Stimulated activated CD8-positive, alpha-beta memory T cell treated with anti-CD3 and anti-CD28 coated beads, Interleukin-4, amount 100 ng/mL, for 24 hours (primary cell): ENCODE measurements at places on chromosomes 2 and 18.

DNA sequence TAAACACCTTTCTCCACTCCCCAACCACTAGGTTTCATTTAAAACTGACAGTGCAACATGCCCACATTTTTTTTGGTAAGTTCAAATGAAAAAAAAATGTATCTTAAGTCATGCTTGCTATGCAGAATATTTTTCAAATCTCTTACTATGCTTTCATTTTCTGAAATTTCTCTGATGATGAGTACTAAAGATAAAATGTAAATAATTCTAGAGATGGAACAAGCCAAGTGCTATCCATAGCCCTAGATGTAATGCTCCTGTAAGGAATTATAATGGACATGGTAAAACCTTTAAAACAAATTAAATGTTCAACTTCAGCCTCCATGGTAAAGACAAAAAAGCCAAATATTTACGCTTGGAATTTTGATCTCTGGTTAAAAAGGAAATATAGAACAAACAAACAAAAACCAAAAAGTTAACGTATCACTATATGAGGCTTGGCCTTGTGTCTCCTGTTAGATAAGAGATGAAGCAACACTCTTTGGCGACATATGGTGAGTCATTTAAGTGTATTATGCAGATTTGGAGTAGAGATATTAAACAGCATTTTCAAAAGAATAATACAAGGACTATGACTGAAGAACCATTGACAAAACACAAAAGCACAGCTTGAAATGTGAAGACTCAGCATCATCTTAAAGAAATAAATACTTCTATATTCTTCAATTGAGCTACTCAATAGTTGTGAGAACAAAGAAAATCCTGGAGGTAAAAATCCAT, 392.0 kb upstream of the LYPD1 start:
- no peak for DNase-seq

DNA sequence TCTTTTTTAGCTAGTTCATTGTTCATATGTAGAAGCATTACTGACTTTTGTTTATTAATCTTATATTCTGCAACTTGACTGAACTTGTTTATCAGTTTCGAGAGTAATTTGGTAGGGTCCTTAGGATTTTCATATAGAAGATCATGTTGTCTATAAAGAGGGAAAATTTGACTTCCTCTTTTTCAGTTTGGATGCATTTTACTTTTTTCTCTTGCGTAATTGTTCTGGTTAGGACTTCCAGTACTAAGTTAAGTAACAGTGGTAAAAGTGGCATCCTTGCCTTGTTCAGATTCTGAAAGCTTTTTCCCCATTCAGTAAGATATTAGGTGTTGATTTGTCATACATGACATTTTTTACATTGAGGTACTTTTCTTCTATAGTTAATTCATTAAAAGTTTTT, 726.0 kb downstream of the KCNJ3 start:
- DNase-seq, result no peak

DNA sequence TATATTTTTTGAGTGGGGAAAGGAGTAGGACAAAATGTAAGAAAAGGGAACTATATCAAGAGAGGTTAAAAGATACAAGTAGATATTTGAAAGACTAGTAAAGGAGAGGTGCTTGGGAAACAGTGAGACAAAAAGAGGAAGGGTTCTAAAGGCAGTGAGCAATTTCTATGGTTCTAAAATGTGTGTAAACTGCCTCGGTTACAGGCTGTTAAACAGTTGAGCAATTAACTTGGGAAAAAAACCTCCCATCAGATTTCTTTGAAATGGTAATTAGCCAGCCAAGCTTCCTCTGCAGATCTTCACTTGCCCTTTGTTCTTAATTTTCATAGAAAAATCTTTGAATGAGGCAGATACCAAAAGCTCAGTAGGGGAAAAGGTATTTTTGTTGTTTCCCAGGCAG, 238.7 kb upstream of the KCNH7 start:
- DNase-seq, result no peak

DNA sequence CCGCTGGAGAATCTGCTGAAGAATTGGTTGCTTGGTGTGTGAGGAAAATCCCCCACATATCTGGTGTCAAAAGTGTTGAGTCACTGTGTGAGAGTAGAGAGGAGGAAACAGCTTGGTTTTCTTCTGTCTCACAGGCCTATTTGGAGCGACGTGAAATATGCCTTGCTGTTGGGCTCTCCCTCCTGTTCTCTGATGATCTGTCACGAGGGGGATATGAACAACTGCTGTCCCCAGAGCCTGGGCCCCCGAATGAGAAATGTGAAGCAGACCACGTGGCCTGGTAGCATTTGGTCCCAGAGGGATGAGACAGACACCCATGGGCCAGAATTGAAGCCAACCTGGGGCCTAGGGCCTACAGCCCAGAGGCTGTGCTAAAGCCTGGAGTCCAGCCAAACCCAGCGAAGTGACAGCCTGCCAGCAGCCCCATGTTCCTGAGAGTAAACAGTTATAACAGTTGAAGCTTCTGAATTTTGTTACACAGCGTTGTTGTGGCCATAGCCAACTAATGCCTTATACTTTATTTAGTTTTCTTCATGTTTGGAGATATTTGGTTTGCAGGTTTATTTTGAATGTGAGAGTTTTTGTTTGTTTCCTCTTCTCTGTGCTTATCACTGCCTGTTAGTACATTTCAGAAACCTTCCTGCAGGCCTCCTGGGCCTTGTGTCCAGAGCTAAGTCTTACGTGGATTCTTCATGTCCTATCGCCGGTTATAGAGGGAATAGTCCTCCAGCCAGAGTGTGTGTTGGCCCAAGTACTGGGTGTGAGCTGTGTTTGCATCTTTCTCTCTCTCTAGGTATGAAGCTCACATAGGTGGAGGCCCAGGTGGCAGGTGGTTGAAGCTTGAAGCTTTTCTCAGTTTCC, 18.7 kb upstream of the COLEC12 start:
- no peak for DNase-seq

GRCh38 chr2:232843834-232844233, 26.2 kb upstream of the SNORC start:
- no peak for DNase-seq

GRCh38 chr2:95269036-95269680, 5.1 kb upstream of the PROM2 start:
- no peak for DNase-seq

- no peak for DNase-seq
Observed at GRCh38 chr2:70966681-70967080, 11.7 kb upstream of the ANKRD53 start.

GRCh38 chr2:127098711-127099110, 8.2 kb downstream of the BIN1 start:
- DNase-seq, result no peak

- no peak for DNase-seq
Observed at GRCh38 chr2:196170606-196171247, 651 bp downstream of the STK17B start.

DNA sequence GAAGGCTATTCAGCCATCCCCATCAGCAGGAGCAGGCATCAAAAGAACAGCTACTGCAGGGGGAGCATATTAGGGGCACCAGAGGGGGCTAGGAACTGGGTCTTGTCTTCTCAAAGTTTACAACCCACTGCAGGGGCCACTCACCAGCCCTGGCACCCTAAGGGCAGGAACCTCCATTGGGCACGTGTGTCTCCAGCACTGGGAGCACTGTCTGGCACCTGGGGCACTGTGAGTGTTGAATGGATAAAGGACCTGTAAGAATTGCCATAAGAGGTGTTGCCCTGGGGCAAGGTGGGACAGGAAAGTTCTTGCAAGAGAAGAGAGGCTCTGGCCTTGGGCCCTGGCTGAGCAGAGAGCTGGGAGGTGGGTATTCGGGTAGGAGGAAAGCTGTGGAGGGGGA, 1.4 kb upstream of the STEAP3 start:
- DNase-seq, result no peak

GRCh38 chr2:28956890-28957289, 24.2 kb upstream of the TOGARAM2 start:
- DNase-seq, result no peak

DNA sequence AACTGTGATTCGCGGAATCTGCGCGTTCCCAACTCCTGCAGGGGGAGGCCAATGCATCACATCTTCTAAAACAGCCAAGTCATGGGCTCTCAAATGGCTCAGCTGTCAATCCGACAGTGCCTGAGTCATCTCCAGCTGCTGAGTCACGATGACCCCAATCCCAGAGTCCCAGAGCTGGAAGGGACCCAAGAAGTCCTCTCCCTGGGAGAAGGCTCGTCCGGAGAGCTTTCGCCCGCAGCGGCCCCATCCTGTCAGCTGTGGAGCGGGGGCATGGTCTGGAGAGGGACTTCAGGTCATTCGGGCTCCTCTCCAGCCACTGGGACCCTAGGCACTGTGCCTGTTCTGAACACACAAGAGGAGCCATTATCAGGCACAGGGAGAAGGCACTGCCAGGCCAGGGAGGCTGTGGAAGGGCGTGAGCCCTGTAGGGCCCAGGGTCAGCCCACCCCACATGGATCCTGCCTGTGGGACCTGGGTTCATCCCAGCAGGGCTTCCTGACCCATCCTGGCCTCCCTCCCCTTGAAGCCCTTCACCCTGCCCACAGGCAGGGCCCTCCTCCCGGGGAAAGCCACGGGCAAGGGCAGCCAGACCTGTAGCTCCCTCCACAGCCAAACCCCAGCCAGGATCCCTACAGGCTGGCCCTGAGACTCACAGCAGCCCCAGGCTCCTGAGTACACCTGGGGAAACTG, 47.6 kb upstream of the GPC1 start:
- DNase-seq, result no peak
